ENCODE measurements at places on chromosomes 4 and X.

DNA sequence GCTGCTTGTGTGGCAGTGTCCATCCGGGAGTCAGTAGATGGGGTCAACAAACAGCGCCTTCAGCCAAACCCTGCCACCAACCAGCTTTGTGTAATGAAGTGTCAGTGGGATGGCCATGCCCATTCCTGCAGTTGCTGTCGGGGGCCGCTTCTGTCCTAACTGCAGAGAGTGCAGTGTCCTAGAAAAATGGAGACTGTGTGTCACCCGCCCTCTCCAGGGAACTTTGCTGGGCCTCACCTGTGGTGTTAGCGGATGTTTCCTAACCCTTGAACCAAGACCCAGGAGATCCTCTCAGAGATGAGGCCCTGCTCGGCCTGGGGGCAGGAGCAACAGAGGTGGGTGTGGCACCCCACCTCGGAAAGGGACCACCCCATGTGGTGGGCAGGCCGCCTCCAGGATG lies 35.3 kb upstream of the HGFAC start:
- DNase-seq: no peak

DNA sequence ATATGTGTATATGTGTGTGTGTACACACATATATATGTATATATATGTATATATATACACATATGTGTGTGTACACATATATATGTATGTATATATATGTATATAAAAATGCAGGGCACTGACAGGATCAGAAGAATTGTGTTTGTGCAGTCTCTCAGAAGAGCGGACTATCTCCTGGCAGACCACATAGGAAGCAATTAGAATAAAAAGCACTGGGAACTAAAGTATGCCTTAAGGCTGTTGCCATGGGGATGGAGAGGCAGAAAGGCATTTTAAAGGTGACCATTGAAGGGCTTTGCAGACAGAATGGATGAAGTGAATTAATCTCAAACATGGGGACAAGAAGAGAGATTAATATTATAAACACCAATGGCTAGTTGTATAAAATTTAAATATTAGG lies 33.7 kb upstream of the USP51 start:
- no peak for DNase-seq

DNA sequence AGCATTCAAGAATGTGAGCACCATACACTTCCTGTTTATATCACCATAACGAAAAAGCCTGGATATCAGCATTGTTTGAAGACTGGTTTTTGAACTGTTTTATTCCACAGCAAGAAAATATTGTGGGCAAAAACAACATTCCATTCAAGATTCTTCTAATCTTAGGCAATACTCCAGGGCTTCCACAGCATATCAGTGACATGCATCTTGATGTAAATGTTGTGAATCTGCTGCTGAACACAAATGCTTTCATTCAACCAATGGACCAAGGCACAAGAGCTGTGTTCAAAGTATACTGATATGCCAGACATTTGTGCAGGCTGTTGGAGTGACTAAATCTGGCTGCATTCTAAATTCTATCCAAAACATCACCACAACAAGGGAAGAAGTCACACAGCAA lies 260.1 kb upstream of the ETNPPL start:
- no peak for DNase-seq

GRCh38 chr4:184265546-184266351 lies 48.1 kb upstream of the ENPP6 start:
- no peak for DNase-seq

DNA sequence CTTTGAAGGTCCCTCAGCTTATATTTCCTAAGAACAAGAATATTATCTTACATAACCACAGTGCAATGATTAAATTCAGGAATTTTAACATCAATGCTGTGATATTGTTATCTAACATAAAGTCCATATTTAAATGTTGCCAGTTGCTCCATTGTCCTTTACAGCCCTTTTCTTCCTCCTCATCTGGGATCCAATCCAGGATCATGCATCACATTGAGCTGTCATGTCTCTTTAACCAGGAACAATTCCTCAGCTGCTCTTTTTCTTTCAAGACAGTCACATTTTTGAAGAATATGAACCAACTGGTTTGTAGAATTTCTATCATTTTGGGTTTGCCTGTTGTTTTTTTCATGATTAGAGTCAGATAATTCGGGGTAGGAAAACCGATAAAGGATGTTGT lies 12.0 kb downstream of the TMSB4X start:
- no peak for DNase-seq

DNA sequence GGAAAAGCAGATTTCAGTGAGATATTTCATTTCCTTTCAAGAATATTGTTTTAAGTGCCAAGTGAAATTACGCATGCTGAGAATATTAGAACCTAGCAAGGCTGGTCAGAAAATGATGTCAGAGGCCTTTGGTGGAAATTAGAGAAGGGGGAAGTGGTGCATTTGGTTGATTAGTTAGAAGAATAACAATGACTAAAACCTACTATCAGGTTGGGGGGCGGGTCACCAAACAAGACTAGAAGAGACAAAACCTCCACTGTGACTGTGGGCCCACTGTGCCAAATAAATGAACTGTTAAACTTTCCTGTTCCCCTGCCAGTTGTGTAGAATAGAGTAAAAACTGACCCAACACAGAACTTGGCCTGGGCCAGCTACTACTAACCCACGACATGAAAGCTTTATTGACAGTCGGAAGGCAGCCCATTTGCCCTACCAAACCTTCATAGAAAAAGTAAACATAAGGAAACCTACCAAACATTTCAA lies 2.9 kb downstream of the RAPGEF2 start:
- DNase-seq: peak; percentile 19

- DNase-seq: peak; percentile 39
Observed at GRCh38 chrX:135384161-135384836, 37.4 kb upstream of the SMIM10L2A start.

- no peak for DNase-seq
Observed at GRCh38 chrX:38675856-38676255, 114.5 kb downstream of the TSPAN7 start.

DNA sequence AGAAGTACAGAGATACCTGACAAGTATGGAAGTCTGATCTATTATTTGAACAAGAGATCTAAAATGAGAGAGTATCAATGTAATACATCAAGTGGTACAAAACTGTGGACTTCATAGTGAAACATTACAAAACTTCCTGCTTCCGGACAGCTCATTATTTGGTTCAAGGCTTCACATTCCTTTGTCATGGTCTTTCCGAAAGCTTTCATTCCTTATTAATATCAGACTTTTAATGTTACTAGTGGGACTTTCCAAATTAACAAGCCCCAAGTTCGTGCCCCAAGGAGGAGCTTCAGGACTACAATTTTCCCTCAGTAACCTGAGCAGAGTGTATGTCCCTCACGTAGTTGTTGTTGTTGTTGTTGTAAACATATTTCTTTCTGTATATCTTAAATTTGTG lies 1.2 kb downstream of the CHIC2 start:
- DNase-seq: no peak

DNA sequence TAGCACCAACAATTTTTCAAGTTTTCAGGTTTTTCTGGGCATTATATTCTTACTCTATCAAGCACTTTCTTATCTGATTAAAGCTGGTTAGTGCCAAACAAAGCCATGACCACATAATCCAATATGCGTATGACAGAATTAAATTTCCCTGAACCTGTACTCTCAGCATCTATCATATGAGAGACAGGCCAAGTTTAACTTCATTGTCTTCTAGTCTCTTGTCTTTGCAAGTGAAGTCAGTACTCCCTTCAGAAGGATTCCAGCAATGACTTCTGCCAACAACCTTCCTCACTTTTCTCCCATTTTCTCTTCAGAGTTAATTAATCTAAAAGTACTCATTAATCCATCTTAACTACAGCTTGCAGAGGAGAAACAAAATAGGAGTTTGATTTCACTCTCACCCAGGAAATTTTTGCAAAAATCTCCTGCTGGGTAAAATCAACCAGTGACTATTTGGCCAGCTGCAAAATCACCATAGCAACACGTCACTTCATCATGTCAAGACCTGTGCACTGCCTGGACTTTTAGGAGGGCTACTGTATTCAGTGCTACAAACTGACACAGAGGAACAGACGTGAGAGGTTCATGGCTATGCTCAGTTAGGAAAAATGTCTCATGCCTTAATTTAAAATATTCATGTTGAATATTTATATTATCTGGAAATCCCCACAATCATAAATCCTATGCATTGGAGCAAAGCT lies 208.4 kb downstream of the ANTXR2 start:
- DNase-seq: no peak

GRCh38 chrX:13923845-13924244 lies 105.8 kb downstream of the GEMIN8 start:
- no peak for DNase-seq

DNA sequence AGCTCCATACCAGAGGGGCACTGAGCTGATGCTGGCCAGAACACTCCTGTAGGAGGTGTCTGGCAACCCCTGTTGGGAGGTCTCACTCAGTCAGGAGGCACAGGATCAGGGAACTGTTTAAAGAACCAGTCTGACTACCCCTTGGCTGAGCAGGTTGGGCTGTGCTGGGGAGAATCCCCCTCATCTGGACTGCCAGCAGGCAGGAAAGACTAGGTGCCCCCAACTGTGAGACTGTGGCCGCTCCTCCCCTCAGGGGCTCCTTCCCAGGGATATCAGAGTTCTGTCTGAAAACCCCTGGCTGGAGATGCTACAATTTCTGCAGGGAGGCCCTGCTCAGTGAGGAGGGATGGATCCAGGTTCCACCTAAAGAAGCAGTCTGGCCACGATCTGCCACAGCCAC lies 245.3 kb downstream of the MAPK10 start:
- no peak for DNase-seq

DNA sequence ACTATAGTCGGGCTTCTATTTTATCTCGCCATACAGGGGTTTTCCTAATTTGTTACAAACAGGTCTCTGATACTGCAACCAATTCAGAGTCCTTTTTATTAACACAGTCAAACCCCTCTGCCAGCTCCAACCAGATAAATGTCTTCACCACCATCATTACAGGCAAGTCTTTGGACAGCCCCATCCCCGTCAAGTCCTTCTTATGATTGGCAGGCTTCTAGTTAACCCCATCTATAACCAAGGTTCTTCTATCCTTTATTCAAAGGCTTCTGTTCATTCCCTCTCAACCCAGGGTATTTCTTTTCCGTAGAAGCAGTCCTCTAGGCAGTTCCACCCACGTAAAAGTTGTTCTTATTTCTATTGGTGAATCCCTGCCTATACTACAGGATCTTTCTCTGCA lies 29.9 kb upstream of the FOXR2 start:
- no peak for DNase-seq

GRCh38 chrX:40581336-40581920 lies 658 bp downstream of the ATP6AP2 start:
- DNase-seq: no peak

- DNase-seq: no peak
Observed at GRCh38 chrX:87140800-87141483, 376.7 kb upstream of the KLHL4 start.

GRCh38 chr4:70946939-70947338 lies 44.8 kb downstream of the MOB1B start:
- DNase-seq: no peak

DNA sequence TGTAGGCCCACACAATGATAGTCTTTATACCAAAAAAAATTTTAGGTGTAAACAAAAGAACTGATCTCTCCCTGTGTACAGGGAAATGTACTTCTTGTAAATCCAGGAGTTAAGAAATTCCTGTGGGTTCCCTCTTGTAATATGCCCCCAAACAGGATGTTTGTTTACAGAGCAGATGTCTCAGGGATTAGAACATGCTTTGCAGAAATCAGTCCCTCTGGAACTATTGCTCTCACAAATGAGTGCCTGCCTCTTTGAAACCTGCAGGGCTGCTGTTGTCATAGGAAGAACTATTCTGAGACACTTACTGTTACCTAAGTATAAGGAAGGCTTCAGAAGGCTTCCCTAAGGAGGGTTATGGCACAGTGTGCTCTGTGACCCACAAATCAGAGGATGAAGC lies 35.6 kb downstream of the PAK3 start:
- DNase-seq: no peak

DNA sequence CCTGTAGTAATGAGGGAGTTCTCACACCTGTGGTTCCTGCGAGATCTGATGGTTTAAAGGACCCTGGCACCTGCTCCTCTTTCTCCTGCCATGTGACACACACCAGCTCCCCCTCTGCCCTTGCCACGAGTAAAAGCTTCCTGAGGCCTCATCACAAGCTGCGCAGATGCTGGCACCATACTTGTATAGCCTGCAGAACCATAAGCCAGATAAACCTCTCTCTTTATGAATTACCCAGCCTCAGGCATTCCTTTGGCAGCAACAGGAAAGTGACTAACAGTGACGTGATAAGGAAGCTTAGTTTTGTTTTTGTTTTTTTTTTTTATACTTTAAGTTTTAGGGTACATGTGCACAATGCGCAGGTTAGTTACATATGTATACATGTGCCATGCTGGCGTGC lies 130.9 kb downstream of the AFAP1 start:
- no peak for DNase-seq

DNA sequence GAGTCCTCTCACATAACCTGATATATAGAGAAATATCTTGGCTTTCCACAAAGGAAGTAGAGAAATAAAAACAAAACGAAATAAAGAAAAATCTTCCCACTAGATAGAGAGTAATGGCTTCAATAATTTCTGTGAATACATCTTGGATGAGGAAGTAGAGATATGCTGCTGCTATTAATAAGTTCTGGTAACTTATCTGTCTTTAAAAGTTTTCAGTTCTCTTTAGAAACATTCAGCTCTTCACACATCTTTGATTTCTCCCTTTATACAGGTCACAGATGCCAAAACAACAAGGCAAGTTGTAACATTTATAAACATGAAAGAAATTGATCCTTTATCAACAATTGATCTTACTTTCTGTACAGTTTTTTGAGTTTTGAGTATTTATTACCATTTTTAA lies 615.8 kb downstream of the TRAM1L1 start:
- no peak for DNase-seq

DNA sequence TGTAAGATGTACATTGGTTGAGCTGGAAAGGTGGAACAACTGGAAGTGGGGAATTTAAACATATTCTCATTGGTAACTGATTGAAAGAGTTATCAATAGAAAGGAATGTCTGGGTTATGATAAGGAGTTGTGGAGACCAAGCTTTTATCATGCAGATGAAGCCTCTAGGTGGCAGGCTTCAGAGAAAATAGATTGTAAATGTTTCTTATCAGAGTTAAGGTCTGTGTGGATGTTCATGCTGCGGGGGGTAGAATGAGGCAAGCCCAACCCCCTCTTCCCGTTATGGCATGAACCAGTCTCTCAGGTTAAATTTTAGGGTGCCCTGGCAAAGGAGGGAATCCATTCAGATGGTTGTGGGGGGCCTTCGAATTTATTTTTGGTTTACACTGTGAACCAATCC lies 16.0 kb downstream of the ARSD start:
- no peak for DNase-seq

GRCh38 chrX:130179170-130179569 lies 7.4 kb downstream of the RAB33A start:
- no peak for DNase-seq

GRCh38 chrX:43663173-43663572 lies 7.1 kb downstream of the MAOA start:
- no peak for DNase-seq

- no peak for DNase-seq
Observed at GRCh38 chrX:96147681-96148080, 537.0 kb upstream of the DIAPH2 start.

GRCh38 chr4:163651761-163652160 lies 157.3 kb downstream of the TMA16 start:
- no peak for DNase-seq

- no peak for DNase-seq
Observed at GRCh38 chrX:42739741-42740140, 38.2 kb downstream of the PPP1R2C start.
